Neural crest cell (in vitro differentiated cells): ENCODE measurements at places on chromosomes 5 and 9. TPM values are rescaled to one million over a fixed set of nuclear protein-coding genes. Genes with fewer than 3 reads are reported as not detected.

The MLANA gene
- not detected in 2 replicates for total RNA-seq

The CFAP77 gene
- 0.23 and 0.27 TPM in 2 replicates for total RNA-seq

- H3K4me3 ChIP-seq, result no peak overlapping the region
- peaks cover 8% of the 10 kb centered on the region for H3K4me1 ChIP-seq
- no peak overlapping the region for H3K27ac ChIP-seq
- H3K27me3 ChIP-seq, result peaks cover 9% of the 10 kb centered on the region
- DNase-seq, result no peak
Observed at GRCh38 chr9:72322259-72322658, 42.7 kb downstream of the ZFAND5 start.

GRCh38 chr5:55387865-55388264 is 80.1 kb downstream of the MTREX start:
- H3K4me1 ChIP-seq, result no peaks in the 10 kb centered on the region
- H3K36me3 ChIP-seq, result peaks cover 40% of the 10 kb centered on the region
- no peaks in the 10 kb centered on the region for H3K27me3 ChIP-seq

DNA sequence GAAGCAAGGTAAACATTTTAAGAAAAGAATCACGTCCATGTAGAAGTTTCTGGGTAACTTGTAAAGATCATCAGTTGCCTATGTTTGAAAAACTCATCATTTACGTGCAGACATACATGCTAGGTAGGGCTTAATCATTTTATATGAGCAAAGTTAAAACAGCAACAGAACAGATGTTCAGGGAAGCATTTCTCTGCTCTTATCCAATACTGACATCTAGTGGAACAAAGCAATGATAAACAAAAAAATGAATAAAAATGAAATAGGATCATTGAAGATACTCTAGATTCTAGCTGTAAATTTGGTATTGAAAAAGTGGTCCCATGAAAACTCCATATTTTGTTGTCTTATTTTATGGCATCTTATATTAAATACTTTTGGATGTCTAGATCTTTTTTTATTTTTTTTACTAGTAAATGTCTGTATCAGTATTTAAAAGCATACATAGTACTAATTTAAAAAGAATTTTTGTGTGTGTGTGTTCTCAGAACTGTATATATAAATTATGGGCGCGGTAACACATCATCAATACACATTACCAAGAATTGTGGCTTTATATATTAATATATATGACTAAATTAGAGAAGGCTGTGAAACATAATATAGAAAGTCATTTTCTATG is 1050.2 kb downstream of the CDH12 start:
- no peaks in the 10 kb centered on the region for H3K4me1 ChIP-seq
- no peak for DNase-seq
- no peak overlapping the region for H3K27ac ChIP-seq
